ENCODE measurements at places on chromosomes 5 and 9.

DNA sequence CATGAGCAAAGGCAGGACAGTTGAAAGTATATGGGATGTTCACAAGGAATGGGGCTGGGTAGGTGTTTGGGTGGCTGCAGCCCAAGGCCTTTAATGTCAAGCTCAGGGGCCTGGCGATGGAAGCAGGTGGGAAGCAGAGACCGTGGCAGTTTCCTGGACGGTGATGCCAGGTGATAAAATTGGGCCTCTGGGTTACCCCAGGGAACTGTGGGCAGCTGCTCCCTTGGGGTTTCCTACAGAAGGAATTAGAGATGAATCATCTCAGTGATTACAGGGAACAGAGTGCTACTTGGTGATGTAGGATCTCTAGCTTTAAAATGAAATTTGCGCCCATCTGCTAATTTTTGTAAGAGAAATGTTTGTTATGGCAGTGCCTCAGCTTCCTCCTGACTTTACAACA lies 39.2 kb downstream of the TSTD2 start:
- no peak for DNase-seq

GRCh38 chr9:14945351-14945750 lies 35.1 kb upstream of the FREM1 start:
- no peak for DNase-seq

GRCh38 chr5:31995006-31995405 lies 179.1 kb downstream of the GOLPH3 start:
- DNase-seq = no peak

- no peak for DNase-seq
Observed at GRCh38 chr9:110114086-110114858, 93.7 kb downstream of the C9orf152 start.

DNA sequence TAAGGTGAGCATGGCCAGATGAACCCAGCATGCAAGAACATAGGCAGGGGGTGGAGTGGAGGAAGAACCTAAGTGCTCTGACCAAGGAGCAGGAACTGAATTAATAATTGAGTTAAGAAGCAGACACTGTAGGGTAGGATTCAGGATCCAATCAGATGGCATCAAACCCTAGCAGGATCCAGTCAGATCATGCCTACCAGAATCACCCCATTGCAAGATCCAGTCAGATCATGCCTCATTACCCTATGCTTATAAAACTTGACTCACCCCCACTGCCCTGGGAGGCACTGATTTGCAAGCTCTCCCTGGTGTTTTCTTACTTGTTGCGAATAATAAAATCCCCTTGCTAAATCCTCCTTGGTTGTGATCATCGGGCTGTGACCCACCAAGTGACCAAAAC lies 19.7 kb downstream of the TUSC1 start:
- DNase-seq = no peak
